ENCODE measurements at places on chromosomes 12 and 14.

DNA sequence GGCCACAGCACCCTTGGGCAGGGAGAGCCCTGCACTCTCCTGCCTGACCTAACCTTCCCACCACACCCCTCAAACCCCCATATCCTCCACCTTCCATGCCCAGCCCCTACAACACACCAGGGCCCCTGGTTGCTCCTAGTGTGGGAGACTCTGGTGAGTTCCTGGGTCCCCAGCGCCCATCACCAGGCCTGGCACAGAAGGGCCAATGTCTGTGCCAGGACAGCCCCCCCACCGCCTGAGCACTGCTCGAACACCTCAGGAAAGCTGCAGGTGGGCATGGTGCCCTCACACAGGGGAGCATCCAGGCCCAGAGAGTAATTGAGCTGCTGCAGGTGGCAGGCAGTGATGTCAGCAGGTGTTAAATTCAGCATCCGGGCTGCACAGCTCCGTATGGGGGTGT, 15.2 kb downstream of the ADCY6 start:
- DNase-seq: no peak

DNA sequence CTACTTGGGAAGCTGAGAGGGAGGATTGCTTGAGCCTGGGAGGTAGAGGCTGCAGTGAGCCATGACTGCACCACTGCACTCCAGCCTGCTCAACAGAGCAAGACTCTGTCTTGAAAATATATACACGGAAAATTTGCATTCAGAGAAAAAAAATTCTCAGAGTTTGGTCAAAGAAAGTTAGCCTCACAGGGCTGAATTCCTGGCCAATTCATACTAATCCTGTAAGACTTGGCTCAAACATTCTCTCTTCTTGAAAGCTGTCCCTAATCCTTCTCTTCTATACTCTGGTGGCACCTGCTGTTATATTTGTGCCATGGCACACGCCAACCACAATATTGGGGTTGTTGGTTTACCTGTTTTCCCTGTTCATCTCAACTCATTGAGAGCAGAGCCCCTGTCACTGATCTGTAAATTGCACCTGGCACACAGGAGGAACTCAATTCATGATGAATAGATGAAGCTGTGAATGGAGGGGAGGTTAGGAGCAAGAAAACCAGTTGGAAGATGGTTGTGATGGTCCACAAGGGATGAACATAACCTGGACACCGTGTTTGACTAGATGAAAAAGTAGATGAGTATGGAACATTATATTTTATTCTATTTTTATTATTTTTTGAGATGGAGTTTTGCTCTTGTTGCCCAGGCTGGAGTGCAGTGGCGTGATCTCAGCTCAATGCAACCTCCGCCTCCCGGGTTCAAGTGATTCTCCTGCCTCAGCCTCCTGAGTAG, 36.8 kb upstream of the SPTSSA start:
- DNase-seq: no peak

- no peak for DNase-seq
Measured at GRCh38 chr12:7169951-7170350, 19.5 kb upstream of the PEX5 start.

DNA sequence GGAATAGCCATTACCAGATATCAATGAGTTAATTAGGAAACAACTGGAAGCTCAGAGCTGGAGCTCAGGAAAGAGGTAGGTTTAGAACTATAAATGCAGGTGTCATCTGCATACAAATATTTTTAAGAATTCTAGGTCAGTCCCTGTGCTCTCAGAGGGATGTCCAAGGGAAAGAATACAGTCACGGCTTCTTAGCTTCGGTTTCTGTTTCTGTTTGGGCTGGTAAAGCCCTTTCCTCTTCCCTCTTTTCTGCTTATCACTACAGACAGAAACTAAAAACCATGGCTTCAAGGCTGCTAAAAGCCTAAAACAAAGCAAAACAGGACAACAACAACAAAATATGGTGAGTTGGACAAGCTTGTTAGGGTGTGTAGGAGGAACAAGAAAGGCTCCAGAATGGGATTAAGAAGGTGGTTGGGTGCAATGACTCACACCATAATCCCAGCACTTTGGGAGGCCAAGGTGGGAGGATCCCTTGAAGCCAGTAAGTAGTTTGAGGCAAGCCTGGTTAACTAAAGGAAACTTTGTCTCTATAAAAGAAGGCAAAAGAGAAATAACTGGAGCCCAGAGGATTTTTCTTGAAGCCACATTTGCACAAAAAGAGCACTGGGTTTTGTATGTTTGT, 113.0 kb downstream of the SEC23A start:
- no peak for DNase-seq

- DNase-seq: no peak
Measured at GRCh38 chr12:9810671-9811070, 16.6 kb upstream of the KLRF1 start.

All from activated CD8-positive, alpha-beta memory T cell treated with anti-CD3 and anti-CD28 coated beads for 24 hours (primary cell).